Amniotic stem cell (primary cell): ENCODE measurements at places on chromosomes 1 and 21.
A peak's percentile ranks its signal among the peaks of the same experiment; 100 is the strongest.

DNA sequence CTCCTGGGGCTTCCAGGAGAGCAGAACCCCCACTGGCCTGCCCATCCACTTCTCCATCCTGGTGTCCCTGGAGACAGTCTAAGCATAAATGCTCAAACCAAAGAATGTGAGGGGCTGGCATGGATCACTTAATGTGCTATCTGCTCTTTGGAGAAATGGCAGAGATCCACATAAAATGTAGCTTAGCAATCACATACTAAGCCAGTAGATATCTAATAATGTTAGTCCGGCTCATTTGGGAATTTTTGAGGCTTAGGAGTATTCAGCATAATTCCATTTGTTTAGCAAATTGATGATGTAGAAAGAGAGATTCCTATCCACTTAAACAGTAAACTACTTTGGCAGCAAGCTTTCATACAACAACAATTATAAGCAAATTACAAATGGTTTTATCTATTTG is 90.7 kb downstream of the TENT5C start:
- DNase-seq = no peak

DNA sequence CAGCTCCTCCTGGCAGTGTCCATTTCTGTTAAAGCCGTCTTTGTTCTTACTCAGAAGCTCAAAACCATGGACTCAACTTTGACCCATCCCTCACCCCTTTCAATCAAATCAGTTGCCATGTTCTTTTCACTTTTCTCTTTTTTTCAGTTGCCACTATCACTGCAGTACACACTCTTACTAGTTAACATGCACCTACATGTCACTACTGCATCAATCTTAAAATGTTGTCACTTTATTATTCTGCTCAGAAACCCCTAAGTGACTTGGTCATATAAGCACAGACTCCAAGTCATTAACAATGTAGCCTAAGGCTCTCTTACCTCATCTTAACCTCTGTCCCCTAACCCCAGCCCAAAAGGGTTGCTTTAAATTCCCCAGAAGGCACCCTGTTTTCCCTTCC is 9.0 kb downstream of the ZNF697 start:
- no peak for DNase-seq

DNA sequence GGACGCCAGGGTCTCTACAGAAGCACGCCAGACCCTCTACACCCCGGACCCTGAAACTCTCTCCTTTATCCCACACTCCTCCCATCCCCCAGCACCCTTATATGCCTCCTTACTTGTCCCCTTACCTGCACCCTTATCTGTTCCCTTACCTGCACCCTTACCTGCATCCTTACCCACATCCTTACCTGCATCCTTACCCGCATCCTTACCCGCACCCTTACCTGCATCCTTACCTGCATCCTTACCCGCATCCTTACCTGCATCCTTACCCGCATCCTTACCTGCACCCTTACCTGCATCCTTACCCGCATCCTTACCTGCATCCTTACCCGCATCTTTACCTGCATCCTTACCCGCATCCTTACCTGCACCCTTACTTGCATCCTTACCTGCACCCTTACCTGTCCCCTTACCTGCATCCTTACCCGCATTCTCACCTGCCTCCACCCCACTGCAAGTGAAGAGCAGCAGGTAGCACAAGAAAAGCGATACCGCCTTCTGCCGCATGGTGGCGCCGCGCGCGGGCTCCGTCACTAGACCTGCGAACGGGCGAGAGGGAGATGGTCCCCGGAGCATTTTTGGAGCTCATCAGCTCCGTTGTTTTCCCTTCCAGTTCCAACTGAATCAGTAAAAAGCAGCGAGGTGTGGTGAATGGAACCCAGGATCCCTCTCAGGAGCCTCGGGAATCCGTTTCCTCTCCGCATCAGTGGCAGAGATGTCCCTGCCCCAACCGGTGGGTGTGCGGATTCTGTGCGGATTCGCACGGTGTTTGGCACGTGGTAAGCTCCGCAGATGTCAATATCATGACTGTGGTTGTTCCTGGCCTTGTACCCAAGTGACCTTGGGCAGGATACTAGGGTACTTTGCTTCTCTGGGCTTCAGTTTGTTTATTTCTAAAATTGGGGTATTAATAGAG is 2.9 kb downstream of the IFI6 start:
- no peak for DNase-seq

GRCh38 chr1:196306421-196306820 is 301.8 kb downstream of the KCNT2 start:
- DNase-seq = no peak

GRCh38 chr1:211628417-211628816 is 47.0 kb downstream of the NEK2 start:
- no peak for DNase-seq

DNA sequence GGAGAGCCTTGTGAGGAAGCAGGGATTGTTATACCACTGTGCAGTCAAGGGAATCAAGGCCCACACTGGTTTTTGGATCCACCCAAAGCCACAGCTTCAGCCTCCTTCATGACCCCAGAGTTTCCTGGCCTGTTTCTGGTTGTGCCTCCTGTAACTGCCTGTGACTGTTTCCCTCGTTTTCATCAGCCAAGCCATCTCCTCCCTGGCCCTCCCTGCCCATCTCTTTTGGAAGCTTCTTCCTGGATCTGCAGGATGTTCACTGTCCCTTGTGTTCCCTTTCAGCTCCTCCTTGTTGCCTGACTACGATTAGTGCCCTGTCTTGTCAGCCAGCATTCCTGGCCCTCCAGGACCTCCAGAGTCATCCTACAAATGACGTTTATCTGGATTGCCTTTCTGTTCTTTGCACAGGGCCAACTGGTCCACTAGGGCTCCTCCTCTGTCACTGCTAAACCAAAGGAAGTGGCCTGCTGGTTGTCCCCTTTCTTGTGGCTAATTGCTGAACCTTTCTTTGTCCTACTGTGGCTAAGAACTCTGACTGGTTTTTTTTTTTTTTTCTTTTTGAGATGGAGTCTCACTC is 17.9 kb downstream of the SFT2D2 start:
- no peak for DNase-seq

- no peak for DNase-seq
Measured at GRCh38 chr1:38041936-38042834, 4.4 kb downstream of the POU3F1 start.

GRCh38 chr1:97784661-97785060 is 136.2 kb downstream of the DPYD start:
- DNase-seq = no peak

DNA sequence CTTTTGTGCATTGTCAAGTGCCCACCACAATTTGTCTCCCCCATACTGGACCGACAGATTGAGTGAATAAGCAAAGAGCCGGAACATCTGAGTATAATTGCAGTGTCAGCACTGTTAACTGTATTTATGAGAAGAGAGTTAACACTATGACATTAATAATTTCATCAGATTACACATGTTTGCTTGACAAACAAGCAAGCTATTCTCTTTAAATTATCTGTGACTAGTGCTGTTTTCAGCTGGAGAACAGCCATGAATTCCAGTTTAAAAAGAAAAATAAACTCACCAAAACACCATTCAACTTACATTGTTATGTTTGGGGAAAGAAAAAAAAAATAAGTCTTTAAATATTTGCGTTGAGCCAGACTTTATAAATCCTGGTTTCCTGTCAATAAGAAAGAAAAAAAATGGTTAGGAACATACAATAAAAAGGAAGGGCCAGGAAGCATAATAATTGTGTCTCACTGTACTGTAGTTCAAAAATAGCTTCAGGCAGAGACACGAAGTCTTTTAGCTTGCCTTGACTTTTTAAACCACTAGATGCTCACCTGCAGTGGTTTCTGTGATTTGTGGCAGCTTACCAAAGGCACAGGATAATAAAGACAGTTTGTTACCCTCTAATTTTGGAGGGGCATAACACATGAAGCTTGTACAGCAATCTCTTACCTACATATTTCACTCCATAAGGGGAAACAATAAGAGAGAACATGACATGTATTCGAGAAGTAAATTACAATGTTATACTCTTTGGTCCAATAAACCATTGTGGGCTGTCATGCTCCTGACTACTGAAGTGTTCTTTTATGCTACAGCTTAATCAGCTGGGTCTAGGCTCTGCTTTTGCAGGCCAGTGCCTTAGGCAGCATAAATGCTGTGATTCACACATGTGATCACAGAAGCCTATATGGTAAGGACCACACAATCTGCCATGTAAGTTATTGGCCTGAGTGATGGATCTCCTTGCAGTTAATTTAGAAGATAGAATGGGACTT is 302.0 kb upstream of the ADGRL2 start:
- no peak for DNase-seq

GRCh38 chr1:153968000-153968363 is 280 bp downstream of the CREB3L4 start:
- no peak for DNase-seq

DNA sequence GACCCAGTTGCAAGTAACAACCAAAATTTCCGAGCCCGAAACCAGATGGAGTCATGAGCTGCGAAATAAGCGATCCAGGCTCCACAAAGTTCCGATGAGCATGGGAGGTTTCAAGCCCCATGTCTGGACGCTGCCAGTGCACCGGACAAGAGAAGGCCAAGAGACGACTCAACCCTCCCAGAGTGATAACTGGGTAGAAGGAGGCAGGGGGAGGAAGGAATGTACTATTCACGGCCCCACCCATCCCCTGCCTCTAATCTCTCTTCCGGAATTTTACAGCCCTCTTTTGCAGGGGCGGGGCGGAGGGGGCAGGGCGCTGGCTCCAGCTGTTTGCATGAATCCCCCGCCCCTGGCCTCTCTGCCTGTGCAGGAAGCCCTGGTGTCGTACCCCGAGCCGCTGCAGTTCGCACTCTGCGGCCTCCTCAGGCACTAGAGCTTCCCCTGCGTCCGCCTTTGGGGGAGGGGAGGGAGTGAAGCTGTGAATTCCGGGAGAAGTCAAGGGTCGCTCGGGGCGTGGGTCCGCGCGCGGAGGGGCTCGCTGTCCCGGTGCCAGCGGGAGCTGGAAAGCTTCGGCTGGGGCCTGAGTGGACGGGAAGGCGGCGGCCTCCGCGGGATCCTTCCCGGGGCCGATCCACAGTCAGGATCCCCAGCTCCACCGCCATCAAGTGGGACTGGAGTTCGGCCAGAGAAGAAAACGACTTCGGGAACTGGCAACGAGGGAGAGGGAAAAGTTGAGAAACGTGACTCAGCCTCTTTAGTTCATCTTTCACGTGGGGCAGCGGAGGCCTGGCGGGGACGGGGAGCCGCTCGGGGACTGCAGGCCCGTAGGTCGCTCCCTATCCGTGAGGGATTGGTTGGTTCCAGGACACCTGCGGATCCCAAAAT is 6.3 kb upstream of the PTP4A2 start:
- DNase-seq = peak; percentile 29

- DNase-seq = no peak
Measured at GRCh38 chr1:39987869-39988268, 32.9 kb downstream of the MFSD2A start.

DNA sequence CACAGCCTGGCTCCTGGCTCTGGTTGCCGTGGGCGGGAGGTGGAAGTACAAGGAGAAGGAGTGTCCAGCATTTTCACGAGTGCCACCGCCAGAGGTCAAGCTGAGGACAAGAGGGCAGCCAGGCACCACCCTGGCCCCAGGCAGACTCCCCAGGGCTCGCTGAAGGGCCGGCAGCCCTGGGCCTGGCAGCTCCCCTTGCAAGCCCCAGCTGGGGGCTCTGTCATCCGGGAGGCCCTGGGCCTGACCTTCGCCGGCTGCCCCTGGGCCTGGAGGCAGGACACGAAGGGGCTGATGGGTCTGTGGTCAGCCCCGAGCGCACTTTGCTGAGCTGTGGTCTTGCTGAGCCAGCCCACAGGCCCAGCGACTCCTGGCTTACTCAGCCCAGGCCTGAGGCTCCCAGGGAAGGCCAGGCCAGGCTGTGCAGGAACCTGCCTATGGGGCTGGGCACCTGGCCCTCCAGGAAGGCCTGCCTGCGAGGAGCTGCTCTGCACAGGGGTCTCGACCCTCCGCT is 74.8 kb downstream of the MORN1 start:
- no peak for DNase-seq

DNA sequence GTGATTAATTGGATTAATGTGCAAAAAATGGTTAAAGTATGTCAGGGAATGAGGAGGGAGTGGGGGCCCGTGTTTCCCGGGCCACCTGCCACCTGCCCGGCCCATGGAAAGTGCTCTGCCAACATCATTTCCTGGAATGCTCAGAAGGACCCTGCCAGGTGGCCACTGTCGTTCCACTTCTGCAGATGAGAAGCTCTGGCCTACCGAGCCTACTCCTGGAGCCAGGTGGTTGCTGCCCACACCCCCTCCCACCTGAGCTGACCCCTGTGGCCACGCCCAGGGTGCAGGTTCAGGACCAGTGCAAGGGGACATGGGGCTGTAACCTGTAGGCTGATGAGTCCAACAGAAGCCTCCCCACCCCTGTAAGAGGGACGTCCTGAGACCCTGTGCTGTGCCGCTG is 99.7 kb downstream of the PRDM16 start:
- no peak for DNase-seq

DNA sequence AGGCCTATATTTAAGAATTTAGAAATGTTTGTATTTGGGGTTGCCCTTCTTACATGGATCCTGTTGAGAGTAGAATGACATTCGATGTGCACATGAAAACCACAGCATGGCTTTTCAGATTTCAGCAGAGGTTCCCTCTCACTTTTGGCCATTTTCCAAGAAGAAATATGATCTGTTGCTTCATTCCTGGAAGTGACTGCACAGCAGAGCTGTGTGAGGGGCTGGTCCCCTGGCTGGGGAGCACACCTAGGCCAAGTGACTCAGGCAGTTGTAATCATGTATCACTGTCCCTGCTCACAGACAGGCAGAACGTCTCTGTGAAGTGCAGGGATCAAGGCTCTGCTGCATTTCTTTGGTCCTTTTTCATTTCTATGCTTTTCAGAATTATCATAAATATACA is 32.3 kb downstream of the AGT start:
- peak; percentile 8 for DNase-seq

DNA sequence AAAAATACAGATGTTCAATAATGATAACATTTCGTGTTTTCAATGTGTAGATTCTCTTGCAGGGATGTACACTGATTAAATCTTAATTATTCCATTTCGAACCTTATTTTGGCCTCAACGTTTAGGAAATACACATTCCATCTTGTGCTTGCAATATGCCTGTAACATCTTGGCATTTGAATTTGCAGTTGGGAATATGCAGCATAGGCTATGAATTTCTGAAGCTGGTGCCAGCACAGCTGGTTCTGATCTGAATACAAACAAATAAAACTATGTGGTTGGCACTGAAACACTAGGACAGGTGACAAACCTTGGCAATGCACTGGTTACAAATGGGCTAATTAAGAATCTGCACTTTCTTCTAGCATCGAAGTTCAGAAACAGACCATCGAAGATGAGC is 108.4 kb downstream of the ERG start:
- DNase-seq = no peak

DNA sequence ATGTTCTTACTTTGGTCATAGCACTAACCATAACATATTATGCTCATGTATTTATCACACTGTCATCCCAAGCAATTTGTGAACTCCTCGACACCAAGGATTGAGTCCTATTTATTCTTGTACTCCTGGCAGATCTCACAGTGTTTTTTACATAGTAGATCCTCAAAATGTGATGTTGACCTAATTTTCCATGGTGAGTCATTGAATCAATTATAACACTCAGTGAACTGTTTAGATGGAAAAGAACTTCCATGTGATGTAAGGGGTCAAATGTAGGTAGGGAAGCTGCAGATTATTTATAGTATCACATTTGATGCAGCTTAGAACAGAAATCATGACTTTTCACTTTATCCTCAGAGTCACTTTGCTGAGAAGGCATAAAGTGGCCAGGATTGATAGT is 281.9 kb upstream of the ADAMTS5 start:
- no peak for DNase-seq
